ENCODE measurements at places on chromosomes 5 and 9.

DNA sequence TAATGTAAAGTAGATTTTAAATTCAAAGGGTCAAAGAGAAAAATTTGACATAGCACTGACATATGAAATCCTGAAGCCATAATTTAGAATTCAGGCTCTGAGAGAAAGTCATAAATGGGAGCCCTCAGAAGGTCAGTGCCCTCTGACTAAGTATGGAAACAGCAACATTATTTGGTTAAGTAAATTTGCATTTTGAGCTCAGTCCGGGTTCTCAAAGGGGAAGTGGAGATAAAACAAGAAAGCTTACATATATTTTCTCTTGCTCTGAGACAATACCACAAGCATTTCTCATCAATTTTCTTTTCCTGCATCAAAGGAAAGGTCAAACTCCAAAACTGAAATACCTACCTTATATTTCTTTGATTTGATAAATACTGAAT is 348.0 kb downstream of the SEMA5A start:
- DNase-seq: no peak

DNA sequence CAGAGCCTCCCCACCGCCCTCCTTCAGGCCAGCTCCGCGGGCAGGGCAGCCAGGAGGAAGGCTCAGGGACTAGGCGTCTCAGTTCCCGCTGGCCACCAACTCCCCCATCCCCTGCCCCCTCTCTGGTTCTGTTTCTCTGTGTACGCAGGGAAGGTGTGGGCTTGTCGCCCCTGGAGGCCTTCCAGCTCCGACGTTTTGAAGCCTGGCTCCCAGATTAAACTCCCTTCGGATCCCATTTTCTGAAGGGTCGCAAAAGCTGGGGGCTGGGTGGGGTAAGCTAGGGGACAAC is 346 bp downstream of the ATOX1 start:
- DNase-seq: no peak

DNA sequence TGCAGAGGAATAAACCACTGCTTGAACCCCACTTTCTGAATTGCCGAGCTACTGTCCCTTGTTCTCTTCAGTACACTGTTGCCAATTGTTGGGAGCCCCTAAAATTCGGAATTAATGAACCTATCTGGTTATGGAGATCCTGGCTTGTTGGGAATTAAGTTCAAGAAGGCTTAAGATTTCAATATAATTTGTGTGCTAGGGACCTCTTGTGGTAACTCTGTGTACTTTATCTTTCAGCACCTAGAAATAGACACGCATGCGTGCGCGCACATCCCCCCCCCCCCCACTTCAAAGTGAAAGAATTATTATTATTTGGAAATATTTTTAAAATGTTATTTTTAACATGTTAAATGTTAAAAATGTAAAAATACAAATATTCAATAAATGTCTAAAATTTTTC is 53.3 kb upstream of the FAM169A start:
- no peak for DNase-seq

- no peak for DNase-seq
These were observed 343.7 kb downstream of the EBF1 start for GRCh38 chr5:158755986-158756385.

GRCh38 chr9:117084221-117084620 is 330.6 kb downstream of the ASTN2 start:
- no peak for DNase-seq

DNA sequence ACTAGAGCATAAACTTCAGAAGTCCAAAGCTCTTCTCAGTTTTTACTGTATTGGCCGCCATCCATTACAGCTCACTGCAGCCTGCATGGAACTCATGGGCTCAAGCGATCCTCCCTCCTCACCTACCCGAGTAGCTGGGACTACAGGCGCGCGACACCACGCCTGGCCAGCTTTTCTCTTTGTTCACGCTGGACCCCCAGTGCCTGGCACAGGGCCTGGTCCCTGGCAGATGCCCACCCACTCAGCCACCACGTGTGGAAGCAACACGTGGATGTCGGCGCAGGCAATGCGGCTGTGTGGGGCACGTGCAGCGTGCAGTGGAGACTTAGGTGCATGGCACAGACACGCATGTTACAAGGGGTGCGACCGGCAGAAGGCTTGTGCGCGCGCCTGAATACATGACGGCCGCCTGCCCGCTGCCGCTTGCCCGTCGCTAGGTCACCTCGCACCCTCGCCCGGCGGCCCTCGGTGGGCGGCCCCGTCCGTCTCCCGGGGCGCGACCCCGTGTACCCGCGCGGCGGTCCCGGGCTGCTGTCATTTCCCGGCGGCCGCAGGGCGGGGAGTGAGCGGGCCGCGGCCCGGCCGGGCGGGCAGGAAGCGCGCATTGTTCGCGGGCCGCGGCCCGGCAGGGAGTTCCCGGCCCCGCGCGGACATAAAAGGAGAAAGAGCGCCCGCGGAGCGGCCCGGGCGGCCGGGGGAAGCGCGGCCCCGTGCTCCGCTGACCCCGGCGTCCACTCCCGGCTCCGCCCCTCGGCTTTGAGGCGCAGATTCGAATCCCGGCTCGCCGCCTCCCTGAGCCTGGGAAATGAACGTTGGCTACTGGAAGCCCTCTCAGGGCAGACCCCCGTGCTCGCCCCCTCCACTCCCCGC is 24.1 kb upstream of the PTGS1 start:
- no peak for DNase-seq

DNA sequence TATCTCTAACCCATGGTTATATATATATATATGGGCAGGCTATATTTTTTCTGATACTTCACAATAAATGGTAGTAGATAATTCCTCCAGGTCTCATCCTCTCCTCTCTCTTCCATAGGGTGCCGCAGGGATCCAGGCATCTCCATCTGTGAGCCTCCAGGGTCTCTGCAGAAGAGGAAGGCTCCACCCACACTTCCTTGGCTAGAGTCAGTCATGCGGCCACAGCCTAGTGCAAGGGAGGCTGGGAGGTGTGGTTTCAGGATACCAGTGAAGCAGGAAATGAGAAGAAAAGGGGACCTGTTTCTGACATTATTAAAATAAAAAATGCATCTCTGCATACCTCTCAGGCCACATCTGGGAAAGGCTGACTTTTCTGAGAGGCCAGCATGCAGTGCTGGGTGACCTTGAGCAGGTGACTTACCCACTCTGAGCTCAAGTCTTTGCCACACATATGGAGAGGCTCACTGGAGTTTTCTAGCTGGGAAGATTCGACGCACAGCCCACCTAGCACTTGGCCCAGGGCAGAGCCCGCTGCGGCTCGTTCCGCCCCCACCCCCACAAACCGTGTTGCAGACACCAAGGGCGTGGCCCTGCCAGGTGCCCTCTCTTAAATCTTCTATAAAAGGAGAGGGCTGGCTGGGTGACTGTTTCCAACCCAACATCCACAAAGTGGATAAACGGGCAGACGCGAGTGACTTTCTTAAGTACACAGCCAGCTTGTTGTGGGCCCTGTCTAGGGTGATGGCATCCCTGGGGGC is 47.9 kb downstream of the OLFM1 start:
- DNase-seq: no peak

DNA sequence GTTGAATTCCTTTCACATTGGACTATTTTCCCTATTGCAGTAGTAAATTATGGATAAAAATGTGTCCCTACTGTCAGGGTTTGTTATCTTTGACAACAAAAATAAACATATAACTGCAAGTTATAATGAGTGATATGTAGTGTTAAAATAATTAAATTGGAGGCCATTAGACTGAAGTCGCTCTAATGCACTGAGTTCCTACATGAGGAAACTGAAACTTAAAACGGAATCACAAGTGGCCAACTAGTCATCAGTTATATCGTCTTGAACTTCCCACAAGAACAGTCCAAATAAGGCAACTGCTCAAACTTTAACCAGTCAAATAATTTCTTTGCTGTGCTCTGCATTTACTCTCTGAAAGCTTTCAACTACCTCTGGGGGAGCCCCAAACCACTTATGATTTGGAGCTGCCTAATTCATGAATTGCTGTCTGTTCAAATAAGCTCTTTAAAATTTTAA is 2.1 kb upstream of the IFT74 start:
- DNase-seq: no peak

- DNase-seq: no peak
These were observed at the start of gene GABBR2 for GRCh38 chr9:98708933-98709911. GABBR2 (minus strand) TSS chr9:98708935; CDS start chr9:98708737, 198 bp downstream.

DNA sequence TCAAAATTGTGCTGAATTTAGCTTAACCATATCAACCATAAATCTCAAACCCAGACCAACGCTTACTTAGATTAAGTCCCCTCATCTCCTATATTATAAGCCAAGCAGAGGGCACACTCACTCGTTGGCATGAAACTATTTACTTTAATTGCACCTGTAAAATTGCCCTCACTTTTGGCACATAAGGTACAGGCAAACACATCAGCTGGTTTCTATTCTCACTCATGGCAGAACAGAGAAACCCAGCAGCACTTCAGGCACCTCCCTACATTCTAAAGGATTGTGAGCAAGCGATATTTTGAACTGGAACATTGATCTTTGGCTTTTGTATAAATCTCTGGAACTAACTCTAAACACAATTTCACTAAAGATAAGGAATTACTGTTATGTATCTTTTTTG is 845.6 kb upstream of the CDH6 start:
- DNase-seq: no peak

DNA sequence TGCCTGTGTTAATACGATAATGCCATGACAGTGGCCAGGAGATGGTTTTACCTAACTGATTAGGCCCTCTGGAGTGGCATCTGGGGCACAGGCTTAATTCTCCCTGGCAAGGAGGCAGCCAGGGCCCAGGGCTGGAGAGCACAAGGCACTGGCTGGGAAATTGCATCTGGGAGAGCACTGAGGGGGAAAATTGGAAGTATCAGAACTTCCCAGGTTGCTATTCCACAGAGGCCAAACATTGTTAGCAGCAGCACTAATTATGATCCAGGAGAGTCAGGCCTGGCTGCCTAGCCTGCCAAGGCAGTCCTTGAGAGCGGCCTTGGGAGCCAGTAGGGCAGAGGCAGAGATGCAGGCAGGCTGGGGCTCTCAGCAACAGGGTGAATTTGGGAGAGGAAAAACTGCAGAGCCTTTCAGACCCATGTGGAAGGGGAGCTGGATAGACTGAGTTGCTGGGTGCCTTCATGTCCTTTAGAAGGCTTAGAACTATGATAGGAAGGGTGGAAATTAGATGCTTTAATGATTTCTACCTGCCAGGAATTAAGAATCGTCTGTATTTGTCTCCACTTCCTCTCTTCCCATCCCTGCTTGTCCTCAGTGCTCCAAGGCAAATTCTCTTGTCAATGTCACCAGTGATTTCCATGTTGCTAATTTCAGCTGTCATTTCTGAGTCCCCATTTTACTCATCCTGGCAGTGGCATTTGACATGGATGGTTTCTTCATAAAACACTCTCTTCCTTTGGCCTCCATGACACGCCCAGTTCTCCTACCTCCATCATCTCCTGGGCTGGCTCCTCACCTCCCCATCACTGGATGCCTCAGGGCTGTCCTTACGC is 56.1 kb upstream of the HSPA9 start:
- DNase-seq: no peak

- DNase-seq: no peak
These were observed 27.1 kb downstream of the ASPN start for GRCh38 chr9:92455217-92455616.

DNA sequence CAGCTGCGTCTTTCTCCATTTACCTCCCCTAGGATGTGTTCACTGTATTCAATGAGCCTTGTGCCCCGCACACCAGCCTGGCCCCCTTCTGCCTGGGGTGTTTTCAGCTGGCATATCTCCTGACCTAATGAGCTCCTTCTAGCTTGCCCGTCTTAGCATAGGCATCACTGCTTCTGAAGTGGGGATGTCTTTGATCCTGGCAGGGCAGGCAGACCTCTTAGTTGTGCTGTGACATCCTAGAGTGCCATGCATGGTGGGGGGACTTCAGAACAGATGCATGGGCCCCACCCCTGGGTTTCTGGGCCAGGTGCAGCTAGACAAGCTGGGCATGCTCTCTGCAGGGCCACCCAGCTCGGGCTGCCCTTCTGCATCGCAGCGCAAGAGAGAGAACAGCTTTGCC is 172.7 kb downstream of the GADD45G start:
- DNase-seq: no peak

DNA sequence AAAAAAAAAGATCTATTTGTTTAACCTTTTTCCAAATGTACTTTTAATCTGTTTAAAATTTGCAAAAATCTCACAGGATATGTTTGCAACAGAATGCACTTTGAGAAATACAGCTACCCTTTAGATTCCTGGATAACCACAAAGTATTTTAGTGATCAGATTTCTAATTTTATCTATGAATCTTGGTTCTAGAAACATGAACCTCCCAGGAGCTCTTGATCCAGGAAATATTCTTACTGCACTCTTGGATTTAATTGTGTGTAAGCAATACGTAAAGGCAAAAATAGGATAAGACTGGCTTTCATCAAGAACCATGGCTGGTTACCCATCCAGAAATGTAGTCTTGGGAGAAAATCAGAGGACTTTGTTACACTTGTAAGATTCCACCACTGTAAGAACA is 1581.8 kb upstream of the WWC1 start:
- no peak for DNase-seq

DNA sequence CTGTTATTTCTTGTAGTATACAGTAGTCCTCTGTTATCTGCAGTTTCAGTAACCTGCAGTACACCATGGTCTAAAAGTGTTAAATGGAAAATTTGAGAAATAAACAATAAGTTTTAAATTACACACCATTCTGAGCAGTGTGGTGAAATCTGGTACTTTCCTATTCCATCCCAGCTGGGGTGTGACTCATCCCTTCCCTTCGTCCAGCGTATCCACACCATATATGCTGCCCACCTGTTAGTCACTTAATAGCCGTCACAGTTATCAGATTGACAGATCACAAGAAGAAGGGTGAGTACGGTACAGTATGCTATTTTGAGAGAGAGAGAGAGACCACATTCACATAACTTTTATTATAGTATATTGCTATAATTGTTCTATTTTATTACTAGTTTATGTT is 28.9 kb downstream of the FAM151B start:
- no peak for DNase-seq

- DNase-seq: no peak
These were observed 115.8 kb downstream of the EMB start for GRCh38 chr5:50325237-50325832.

GRCh38 chr5:73378070-73378469 is 70.5 kb downstream of the FOXD1 start:
- DNase-seq: no peak

DNA sequence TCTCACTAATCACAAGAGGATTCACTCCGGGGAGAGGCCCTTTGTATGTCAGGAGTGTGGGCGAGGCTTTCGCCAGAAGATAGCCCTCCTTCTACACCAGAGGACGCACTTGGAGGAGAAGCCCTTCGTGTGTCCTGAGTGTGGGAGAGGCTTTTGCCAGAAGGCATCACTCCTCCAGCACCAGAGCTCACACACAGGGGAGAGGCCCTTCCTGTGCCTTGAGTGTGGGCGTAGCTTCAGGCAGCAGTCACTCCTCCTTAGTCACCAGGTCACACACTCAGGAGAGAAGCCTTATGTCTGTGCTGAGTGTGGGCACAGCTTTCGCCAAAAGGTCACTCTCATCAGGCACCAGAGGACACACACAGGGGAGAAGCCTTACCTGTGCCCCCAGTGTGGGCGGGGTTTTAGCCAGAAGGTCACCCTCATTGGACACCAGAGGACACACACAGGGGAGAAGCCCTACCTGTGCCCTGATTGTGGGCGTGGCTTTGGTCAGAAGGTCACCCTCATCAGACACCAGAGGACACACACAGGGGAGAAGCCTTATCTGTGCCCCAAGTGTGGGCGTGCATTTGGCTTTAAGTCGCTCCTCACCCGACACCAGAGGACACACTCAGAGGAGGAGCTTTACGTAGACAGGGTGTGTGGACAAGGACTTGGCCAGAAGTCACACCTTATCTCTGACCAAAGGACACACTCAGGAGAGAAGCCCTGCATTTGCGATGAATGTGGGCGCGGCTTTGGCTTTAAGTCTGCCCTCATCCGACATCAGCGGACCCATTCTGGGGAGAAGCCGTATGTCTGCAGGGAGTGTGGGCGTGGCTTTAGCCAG is 27.8 kb downstream of the NUTM2F start:
- no peak for DNase-seq

All from activated CD8-positive, alpha-beta memory T cell treated with anti-CD3 and anti-CD28 coated beads for 4 hours (primary cell).